ENCODE measurements at places on chromosomes 5 and 9. TPM values are rescaled to one million over a fixed set of nuclear protein-coding genes. Genes with fewer than 3 reads are reported as not detected.

- no peak for DNase-seq
- H3K4me1 ChIP-seq: no peaks in the 10 kb centered on the region
- H3K27me3 ChIP-seq: peaks cover 11% of the 10 kb centered on the region
- no peak overlapping the region for H3K4me3 ChIP-seq
- no peaks in the 10 kb centered on the region for H3K36me3 ChIP-seq
- no peak overlapping the region for H3K27ac ChIP-seq
These were observed 26.4 kb upstream of the SLC1A1 start for GRCh38 chr9:4463824-4464223.

- DNase-seq: no peak
- peaks cover 5% of the 10 kb centered on the region for H3K4me1 ChIP-seq
- H3K27me3 ChIP-seq: peaks cover 2% of the 10 kb centered on the region
- H3K27ac ChIP-seq: no peak overlapping the region
- no peak overlapping the region for H3K4me3 ChIP-seq
- H3K36me3 ChIP-seq: no peaks in the 10 kb centered on the region
These were observed 92.6 kb upstream of the ERBIN start for GRCh38 chr5:65833780-65834179.

BTNL9 gene
- not detected for total RNA-seq

CDO1 gene
- not detected for total RNA-seq

- DNase-seq: no peak
- H3K27me3 ChIP-seq: peaks cover 87% of the 10 kb centered on the region
- H3K27ac ChIP-seq: peak overlapping the region; percentile 56
- H3K4me3 ChIP-seq: peak overlapping the region; percentile 44
- H3K36me3 ChIP-seq: peaks cover 17% of the 10 kb centered on the region
- H3K4me1 ChIP-seq: peaks cover 44% of the 10 kb centered on the region
These were observed 516 bp upstream of the DMRT2 start for GRCh38 chr9:1049641-1050040.

DNA sequence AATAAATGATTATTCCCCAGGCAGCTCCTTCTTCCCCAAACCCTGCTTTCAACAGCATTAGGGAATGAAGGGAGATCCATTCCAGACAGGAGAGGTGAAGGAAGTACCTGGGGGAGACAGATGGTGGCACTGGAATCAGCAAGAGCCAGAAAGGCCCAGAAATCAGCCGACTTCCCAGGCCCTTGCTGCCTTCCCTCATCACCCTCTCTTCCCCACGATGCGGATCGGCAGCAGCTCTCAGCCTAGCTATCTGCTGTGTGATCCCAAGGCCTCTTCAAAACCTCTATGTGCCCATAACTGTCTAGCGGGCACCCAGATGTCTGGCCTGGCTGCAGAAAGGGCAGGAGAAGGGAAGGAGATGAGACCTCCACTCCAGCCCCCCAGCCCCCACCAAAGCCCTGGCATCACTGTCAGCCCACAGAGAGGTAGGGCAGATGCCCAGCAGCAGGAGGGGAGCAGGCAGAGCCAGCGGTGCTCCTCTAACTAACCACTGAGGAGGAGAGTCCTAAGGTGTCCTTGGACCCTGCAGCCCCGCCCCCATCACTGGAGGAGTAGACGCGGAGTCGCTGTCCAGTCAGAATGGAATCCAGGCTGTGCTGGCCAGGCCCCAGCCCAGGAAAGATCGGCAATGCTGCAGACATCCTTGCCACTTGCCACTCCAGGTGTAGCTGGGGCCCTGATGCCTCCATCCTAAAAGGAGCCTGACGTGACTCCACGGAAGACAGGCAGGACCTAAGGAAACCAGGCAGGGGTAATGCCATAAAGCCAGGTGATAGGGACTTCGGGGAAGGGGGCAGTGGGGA lies 12.7 kb downstream of the CNTFR start:
- no peaks in the 10 kb centered on the region for H3K36me3 ChIP-seq
- no peak overlapping the region for H3K27ac ChIP-seq
- DNase-seq: no peak
- peaks cover 52% of the 10 kb centered on the region for H3K27me3 ChIP-seq
- H3K4me1 ChIP-seq: peaks cover 5% of the 10 kb centered on the region
- H3K4me3 ChIP-seq: no peak overlapping the region

- no peaks in the 10 kb centered on the region for H3K36me3 ChIP-seq
- no peak overlapping the region for H3K4me3 ChIP-seq
- H3K27ac ChIP-seq: no peak overlapping the region
- H3K4me1 ChIP-seq: peaks cover 8% of the 10 kb centered on the region
- no peak for DNase-seq
- H3K27me3 ChIP-seq: peaks cover 19% of the 10 kb centered on the region
These were observed 143.1 kb downstream of the FSTL4 start for GRCh38 chr5:133469252-133469651.

DNA sequence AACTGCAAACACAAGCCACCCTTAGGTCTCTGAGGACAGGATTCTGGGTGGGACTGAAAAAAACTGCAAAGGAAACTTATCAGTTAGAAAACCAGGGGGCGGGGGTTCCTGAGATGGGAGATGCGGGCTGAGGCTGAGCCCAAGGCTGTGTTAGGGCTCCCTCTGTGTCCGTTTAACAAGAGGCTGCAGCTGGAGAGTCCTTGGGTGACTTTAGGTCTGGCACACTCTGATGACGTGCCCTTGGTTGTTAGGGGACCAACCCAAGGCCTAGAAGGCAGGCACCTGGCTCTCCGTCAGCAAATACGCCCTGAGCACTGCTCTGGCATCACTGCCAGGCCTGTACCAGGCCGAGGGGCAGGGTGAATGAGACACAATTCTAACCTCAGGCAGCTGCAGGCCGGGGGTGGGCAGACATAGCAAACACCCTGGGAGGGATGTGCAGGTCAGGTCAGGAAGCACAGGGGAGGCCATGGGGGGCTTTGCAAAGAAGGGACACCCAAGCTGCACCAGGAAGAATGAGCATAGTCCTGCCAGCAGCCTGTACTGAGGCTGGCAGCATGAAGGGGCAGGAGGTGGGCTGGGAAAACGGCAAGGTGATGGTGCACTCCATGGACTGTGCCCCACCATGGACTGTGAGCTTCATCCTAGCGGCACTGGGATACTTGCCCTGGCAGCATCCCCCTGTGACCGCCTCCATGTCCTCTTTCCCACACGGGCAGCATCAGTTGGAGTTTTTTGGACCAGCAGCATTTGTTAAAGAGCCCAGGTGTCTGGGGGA lies 137.9 kb downstream of the GABBR2 start:
- peaks cover 41% of the 10 kb centered on the region for H3K27me3 ChIP-seq
- H3K4me3 ChIP-seq: no peak overlapping the region
- no peak for DNase-seq
- peaks cover 11% of the 10 kb centered on the region for H3K4me1 ChIP-seq

DNA sequence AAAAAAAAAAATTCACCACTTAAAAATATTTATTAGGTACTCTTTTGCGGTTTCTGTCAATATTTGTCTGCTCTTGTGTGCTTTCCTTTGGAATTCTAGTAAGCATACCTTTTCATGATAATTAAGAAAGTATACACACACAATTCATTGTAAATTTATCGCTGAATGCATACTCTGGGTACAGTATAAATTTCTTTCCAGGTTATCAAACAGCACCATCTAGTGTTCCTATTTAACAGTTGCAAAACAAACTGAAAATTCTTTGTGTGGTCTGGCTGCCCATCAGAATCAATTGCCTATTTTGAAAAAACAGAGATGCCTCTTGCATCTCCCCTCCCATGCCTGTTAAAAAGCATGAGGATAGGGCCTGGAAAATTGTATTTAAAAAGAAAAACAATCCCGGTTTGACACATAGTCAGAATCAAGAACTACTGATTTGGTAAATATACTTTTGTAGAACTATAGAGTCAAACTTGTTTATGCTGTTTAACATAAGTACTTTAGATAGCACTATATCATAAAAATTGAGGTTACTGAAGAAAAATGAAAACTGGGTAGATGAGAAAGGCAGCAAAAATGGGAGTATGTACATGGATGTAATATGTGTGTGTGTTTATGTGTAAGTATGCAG lies 16.2 kb downstream of the PGGT1B start:
- H3K27ac ChIP-seq: no peak overlapping the region
- no peaks in the 10 kb centered on the region for H3K36me3 ChIP-seq
- H3K4me1 ChIP-seq: no peaks in the 10 kb centered on the region
- DNase-seq: no peak
- no peaks in the 10 kb centered on the region for H3K27me3 ChIP-seq
- H3K4me3 ChIP-seq: no peak overlapping the region

GRCh38 chr9:89339807-89340206 lies 21.5 kb downstream of the SECISBP2 start:
- DNase-seq: no peak
- peaks cover 1% of the 10 kb centered on the region for H3K4me1 ChIP-seq
- H3K27me3 ChIP-seq: no peaks in the 10 kb centered on the region
- no peak overlapping the region for H3K27ac ChIP-seq
- H3K36me3 ChIP-seq: peaks cover 77% of the 10 kb centered on the region
- H3K4me3 ChIP-seq: no peak overlapping the region

DNA sequence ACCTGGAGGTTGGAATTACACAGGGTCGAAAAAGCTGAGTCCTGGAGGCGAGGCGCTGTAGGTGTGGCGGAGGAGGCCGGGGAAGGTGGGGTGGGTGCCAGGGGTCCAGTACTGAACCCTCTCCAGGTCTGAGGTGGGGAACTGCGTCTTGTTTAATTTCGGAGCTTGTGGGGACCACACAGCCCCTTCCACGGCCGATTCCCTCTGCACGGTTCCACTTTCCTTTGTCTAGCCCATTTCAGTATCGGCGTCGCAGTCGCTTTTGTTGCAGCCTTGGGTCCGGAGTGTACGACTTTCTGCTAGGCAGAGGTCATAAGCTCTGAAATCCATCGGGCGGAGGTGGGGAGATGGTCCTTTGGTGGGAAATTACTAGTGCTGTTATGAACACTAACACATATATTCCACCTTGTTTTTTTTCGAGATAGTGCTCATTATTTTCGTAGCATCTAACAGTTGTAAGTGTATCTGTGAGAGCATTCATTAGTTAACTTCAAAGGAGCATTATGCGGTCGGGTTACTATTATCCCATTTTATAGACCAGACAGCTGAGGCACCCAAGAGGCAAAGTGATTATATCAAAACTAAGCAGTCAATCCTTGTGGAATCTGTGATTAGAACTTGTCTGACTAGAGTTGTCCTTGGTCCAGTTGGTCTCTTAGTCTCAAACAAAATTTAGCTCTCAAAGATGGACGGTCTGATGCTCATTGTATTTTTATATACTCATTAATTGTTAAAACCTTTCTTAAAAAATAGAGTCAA lies 737 bp downstream of the RNF180 start:
- DNase-seq: no peak
- H3K27ac ChIP-seq: no peak overlapping the region
- peaks cover 3% of the 10 kb centered on the region for H3K4me1 ChIP-seq
- H3K4me3 ChIP-seq: peak overlapping the region; percentile 0
- H3K36me3 ChIP-seq: no peaks in the 10 kb centered on the region

Data from activated CD8-positive, alpha-beta T cell treated with anti-CD3 and anti-CD28 coated beads, Interleukin-2, amount 10 ng/mL, durations not matched to agents 7 days and 5 days (primary cell).